ENCODE measurements at places on chromosomes 2 and 18.

DNA sequence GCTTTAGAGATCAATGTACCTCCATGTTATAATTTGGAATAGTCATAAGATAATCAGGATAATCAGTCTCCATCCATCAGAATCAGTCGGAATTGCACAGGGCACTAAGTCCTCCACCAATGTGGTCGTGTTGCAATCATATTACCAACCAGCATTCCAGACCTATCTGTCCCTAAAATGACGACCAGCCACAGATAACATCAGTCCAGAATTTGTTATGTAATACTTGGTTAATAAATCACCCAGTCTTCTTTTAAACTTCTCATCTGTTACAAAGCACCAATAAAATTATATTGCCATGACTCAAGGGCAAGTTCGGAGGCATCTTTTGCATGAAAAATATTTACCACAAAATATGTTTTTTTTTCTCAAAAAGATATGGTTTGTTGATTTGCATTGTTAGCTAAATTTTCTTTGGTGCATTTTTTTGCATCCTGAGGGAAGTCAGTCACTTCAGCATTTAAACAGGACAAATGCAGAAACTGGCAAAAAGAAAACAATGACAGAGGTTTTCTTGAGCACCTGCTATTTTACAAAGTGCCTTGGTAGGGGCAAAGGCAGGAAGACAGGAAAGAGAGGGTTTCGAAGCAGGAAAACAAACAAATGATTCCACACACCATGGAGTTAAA, 29.3 kb downstream of the PIEZO2 start:
- no peak for DNase-seq

DNA sequence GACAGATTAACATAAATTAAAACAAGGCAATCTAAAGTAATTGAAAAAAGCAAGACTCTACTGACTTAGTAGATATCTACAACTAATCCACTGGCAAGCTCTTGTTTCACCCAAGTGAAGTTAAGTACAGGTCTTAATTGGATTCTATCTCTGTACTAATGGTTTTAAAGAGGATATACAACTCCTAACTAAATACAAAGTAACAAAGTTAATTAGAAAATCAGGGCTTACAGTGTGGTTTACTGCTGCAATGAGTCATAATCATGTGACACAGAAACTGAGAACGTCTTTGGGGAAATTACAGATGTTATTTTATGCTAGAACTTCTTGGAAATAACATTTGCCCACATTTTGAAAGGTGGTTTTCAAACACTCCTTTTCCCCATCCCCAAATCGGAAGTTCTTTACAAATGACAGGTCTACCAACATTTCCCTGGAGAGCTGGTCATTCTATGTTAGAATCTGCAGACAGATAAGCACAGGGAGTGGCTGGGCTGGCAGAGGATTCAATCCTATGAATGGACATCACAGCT, 245.3 kb downstream of the STK39 start:
- DNase-seq: no peak

DNA sequence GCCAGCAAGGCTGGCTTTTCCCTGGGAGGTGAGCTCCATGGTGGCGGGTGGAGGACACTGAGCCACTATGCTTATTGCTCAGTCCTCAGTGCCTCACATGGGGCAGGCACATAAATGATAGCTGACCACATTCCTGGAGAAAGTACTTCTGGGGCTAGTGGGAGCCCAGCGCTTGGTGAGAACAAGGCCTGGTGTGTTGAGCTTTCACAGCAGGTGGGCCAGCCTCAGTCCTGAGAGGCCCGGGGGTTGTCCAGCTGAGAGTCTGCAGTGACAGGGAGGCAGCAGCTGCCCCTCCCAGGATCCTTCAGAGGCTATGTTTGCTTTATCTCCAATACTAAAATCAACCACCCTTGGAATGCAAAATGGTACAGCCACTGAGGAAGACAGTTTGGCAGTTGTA, 217.7 kb downstream of the ZBTB7C start:
- DNase-seq: no peak

GRCh38 chr2:50596515-50596914, 435.4 kb downstream of the NRXN1 start:
- DNase-seq: no peak

GRCh38 chr2:225074366-225074765, 32.1 kb upstream of the DOCK10 start:
- DNase-seq: no peak

- DNase-seq: no peak
Observed at GRCh38 chr2:151616760-151617339, 117.4 kb downstream of the NEB start.

GRCh38 chr2:104412384-104412783, 441.5 kb upstream of the POU3F3 start:
- DNase-seq: no peak

DNA sequence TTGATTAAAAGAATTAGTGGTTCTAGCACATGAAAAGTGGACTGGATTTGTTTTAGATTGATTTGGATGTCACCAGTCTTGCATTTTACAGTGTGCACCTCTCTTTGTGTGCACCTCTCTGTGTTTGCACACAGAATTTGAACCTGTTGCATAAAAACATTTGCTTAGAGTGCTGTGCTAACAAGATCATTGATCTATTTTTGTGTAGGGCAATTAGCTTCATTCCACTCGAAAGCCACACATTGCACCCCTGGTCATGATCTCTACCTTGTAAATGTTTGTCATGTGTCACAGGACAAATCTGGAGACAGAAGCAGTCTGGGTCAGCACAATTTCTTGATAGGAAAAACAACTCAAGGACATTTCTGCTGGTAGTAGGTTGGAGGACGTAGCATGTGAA, 258.7 kb upstream of the LINC00305 start:
- DNase-seq: no peak

DNA sequence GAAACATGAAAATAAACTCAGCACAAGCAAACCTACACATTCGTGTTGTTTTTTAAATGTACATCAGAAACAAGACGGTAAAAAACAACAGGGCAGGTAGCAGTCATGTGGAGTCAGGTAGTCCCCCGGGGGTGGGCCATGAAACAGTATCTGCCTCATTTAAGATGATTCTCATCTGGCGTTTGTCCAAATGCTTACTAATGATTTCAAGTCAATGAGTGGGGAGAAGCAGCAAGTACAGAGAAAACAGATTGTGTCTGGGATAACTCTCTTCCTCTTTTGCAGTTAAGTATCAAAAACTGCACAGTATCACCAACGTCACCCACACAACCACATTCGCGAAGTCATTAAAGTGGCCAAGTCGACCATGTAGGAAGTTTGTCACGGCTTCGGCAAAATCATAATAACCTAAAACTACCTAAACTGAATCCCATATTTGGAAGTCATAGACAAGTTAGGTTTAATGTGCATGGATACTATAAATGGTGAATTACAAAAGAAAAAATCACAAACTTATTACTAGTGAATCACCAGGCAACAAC, 1.3 kb downstream of the LAPTM4A start:
- no peak for DNase-seq

GRCh38 chr2:227443889-227444568, 27.9 kb upstream of the AGFG1 start:
- DNase-seq: no peak

DNA sequence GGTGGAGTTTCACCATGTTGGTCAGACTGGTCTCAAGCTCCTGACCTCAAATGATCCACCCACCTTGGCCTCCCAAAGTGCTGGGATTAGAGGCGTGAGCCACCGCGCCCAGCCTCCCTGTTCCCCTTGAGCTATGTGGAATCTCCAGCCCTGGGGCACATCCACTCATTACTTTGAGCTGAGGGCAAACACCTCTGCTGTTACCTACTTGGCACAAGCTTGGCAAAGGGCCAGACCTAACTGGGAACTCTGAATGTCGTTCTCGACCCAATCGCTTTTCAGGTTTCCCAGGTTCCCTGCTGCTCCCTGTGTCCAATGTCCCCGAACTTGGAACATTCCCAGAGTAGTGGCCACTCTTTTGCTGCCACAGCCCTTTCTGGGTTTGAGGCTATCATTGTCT, 40.6 kb downstream of the CHST10 start:
- no peak for DNase-seq

DNA sequence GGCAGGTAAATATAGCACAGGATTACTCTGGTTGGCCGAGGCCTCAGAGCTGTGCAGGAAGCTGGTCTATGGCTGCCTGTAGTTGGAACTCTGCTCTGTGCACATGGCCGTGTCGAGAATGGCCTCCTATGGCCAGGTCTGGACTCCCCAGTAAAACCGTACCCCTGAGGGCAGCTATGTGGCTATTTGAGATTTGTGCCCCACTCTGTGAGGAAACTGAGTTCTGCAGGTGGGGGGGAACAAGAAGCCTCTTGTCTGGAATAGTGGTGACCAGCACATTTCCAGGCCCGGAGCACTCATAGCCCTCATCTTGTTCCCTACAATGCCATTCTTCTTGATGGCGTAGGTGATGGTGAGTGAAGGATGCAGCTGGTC, 15.0 kb upstream of the TEX51 start:
- no peak for DNase-seq

- DNase-seq: no peak
Observed at GRCh38 chr2:96947949-96948833, 38.2 kb downstream of the FAM178B start.

GRCh38 chr2:103008586-103008985, 246.8 kb downstream of the TMEM182 start:
- DNase-seq: no peak

DNA sequence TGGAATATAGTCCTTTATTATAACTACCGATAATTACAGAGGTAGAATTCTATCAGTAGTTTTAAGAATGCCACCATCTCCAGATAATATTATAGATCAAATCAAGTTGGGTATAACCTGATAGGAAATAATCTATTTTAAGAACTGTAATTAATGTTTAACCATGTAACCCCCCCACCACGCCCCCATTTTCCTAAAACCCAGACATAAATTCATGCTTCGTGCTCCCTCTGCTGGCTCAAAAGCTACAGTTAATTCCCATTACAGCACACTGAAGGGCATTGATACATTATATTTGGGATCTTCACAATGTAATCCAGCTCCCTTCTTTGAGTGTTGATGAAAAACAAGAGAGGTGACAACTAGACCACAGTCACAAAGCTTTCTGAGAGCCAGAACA, 228.0 kb upstream of the SMAD7 start:
- DNase-seq: no peak

DNA sequence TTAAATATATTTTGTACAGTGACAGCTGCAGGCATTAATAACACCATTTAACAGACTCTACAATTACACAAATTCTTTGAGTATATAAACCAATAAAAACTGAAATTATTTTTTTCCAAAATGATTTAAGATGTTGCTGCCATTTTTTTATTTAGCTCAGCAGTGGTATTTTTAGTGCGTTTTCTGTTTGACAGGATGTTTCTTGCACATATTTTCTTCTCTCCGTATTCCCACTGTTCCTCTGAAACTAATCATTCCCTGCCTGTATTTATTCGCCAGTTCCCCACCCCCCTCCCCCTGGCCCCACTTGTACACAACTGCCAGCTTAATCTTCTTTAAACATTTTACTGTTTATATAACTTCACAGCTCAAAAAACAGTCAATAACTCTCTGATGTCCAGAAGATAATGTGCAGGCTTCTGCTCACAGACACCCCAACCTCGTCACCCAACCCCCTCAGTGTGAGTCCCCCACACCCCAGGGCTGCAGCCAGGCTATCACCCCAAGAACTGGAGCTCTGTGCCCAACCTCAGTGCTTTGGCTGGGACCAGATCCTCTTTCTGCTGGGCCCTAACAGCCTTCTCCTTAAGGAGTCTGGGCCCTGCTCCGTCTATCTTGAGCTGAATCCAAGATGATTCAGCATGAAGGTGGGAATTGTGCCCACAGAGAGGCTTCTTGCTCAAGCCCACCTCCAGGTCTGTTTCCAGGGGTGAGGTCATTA, 41.6 kb upstream of the MAP4K4 start:
- DNase-seq: no peak

DNA sequence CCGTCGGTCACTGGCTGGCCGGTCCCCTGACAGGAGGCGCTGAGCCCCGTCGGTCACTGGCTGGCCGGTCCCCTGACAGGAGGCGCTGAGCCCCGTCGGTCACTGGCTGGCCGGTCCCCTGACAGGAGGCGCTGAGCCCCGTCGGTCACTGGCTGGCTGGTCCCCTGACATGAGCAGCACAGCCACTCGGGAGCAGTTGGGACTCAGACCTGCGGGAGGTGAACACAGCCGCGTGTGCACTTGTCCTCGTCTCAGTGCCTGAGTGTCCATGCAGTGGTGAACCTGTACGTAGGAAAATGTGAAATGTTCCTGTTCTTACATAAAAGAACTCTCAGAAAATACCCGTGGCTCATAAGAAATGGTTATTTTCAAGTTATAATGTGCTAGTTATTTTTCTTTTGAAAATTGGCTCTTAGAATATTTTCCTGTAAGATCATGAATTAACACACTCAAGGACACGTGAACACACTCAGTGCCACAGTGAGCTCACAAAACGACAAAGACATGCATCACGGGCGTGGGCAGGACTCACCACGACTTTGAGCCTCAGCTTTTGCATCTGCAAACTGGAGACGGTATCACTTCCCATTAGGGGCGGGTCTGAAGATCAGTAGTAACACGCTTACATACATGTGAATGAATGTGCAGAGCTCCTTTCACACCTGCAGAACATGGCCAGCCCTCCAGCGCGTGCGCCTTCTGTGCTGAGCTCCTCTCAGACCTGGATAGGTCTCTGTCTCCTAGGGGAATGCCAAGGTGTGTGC, 21.1 kb upstream of the NFATC1 start:
- DNase-seq: no peak

DNA sequence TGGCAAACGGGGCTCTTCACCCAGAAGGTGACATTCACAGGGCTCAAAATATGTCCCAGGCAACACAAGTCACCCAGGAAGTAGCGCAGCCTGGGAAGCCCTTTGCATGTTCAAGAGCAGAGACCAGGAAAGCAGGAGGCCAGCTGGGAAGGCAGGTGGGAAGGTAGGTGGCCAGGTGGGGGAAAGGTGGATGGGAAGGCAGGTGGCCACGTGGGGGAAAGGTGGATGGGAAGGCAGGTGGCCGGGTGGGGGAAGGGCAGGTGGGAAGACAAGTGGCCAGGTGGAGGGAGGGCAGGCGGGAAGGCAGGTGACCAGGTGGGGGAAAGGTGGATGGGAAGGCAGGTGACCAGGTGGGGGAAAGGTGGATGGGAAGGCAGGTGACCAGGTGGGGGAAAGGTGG, 102.7 kb downstream of the ZNF516 start:
- no peak for DNase-seq

DNA sequence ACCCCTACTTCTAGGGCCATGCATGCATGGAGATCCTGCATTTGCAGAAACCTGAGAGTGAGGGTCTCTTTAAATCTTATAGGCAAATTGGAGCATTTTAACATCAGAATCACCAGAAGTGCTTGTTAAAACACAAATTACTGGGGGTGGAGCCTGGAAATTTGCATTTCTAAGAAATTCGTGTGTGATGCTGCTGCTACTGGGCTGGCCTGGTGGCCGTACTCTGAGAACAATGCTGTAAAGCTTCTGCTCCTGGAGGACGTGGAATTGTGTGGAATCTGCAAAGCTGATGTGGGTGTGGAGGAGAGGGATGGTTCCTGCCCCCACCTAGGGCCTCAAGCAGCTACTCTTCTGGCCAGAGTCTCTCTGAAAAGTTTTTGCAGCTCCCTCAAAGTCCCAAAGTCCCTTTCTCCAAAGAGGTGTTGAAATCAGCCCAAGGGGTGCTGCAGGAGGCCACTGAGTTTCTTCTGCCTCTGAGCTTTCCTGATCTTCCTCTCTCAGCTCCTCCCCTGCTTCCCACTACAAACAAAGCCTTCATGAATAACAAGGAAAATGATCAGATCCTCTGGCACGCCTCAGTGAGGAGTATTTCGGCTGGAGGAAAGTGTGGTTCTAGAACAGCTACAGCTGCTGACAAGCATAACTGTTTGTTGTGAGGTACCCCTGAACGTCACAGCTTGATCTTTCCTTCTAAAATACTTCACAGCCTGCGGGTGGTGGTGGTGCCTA, 508.3 kb downstream of the CNTNAP5 start:
- no peak for DNase-seq

- DNase-seq: no peak
Observed at GRCh38 chr2:86017901-86018896, 87.5 kb downstream of the POLR1A start.

GRCh38 chr2:230864122-230864604, 579 bp upstream of the ITM2C start:
- no peak for DNase-seq
